Activated naive CD4-positive, alpha-beta T cell treated with anti-CD3 and anti-CD28 coated beads, Interleukin-2, amount 50 U/mL, for 16 hours (primary cell): ENCODE measurements at places on chromosomes 12 and 14.

GRCh38 chr14:72503696-72504368 is 390.1 kb downstream of the DPF3 start:
- no peak for DNase-seq

DNA sequence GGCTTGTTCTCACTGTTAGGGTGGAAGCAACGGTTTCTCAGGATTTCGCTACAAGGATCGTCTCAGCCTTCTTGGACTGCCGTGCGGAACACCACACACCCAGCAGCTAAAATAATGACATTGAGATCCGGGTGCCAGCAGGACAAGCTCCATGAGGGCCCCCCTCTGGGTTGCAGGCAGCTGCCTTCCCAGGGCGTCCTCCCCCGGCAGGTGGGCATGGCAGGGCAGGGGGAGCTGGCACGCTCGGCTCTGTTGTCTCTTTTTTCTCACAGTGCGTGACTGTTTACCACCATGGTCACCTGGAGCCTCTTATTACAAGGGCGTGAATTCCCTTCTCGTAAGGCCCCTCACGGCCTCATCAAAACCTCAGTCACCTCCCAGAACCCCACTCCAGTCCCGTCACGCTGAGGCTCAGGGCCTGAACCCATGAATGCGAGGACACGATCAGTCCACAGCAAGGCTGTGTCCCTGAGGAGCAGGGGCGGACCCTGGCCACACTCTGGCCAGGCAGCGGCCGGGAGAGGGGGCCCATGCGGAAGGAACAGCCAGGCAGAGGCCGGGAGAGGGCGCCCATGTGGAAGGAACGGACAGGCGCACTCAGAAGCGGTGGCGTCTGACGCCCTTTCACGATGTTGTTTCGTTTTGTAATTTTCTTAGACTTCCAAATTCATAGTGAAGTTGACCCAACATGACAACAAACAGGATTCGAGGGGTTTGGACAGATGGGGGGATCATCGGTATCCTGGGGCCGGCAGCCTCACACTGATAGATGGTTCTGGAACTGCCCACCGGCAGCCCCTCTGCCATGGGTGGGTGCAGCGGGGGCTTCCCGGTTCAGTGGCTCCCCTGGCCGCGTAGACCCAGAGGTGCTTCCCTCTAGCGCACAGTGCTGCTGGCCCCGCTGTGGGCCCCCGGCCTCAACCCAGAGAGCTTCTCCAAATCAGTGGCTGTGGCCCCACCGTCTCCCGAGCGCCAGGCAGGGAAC is 10.0 kb downstream of the LRCOL1 start:
- no peak for DNase-seq

DNA sequence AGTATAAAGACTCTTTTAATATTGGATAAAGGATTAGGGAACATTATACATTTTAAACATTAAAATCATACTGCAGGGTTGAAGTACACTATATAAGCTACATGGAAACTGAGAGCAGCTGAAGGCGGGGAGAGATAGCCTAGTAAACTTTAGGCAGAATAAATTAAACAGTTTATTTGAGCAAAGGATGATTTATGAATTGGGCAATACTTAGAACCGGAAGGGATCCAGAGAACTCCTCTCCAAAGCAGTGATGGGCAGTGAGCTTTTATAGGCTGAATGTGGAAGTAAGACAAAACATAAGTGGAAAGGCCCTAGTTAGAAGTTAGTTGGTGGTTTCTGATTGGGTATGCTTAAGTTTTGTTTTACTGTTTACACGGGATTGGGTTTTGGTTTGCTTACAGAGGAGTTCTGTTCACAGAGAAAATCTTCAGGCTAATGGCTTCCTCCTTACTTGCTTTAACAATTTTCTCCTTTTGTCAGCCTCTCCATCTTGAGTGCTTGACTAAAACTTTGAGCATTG is 18.9 kb downstream of the LEMD3 start:
- DNase-seq = no peak

DNA sequence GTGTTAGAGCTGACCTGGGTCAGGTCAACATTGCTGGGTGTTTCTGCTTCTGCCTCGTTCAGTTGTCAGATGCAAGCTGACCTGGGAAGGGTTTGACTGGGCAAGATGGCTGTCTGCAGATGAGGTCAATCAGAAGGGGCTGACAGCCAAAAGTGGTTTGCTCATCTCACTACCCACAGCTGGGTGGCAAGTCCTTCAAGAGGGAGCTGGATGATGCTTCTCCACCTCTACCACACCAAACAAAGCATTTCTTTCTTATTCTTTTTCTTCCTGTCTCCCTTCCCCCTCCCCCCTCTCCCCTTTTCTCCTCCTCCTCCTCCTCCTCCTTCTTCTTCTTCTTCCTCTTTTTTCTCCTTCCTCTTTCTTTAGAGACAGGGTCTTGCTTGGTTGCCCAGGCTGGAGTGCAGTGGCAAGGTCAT is 268.2 kb upstream of the PLEKHG7 start:
- no peak for DNase-seq

DNA sequence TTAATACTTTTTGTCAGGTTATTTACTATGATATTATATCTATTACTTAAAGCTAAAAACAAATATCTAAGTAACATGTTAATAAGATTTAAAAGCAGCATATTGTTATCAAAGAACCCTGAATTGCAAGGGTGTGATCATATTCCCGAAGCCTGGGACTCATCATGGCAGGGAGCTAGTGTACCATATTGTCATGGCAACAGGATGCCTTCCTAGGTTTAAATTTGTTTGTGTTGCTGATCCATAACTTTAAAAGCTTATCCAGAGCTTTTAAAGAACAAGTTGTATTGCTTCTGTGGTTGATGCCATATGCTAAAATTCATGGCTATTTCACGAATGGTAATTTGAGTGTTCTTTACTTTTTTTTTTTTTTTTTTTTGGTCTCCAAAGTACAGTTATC is 500.5 kb downstream of the NAV3 start:
- no peak for DNase-seq

DNA sequence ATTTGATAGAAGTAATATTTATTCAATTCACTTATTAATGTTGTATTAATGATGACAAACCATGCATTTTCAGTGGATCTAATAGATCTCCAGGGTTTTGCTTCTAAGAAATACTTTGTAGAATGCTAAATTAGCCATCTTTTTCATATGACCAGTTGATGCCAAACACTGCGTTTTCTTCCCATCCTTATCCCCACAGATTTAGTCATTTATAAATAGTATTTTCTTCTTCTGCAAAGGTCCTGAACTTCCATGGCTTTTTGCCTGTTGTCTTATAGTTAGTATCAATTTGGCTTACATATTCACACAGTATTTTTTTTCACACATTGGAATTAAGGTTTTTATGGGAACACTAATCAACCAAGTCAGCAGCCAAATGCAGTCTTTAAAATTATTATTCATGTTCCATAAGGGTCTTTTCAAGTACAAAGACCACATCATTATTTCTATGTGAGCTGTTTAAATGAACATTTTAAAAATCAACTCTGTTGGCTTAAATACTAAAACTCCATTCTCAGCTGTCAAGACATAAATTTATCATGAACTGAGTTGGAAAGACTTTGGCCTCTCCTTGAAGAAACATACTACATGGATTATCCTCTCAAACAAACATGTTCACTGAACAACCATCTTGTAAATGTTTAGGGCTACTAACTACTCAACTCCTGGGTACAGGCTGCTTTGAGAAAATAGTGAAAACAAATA is 1278.4 kb upstream of the FLRT2 start:
- DNase-seq = no peak

GRCh38 chr12:101826766-101827368 is 3.9 kb downstream of the GNPTAB start:
- DNase-seq = no peak

- no peak for DNase-seq
Measured at GRCh38 chr12:57719777-57720605, 18.6 kb downstream of the AGAP2 start.

DNA sequence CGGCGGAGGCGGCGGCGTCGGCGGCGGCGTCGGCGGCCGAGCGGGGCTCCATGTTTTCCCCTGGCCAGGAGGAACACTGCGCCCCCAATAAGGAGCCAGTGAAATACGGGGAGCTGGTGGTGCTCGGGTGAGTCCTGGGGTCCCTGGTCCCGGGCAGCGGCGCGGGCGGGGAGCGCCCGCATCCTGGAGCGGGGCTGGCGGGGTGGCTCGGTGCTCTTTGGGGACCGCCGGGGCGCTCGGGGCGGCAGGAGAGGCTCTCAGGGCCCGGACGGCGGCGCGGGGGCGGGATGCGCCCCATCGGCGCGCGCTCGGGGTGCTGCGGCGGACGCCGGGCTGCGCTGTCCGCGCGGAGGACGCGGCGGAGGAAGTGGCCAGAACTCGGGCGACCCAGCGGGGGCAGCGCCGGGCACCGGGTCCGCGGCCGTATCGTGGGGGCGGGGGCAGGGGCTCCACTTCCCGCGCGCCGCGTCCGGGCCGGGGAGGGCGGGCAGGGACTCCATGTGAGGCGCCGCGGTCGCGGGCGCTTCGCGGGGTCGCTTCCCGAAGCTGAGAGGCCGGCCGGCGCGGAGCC is 485 bp downstream of the PELI2 start:
- peak; percentile 37 for DNase-seq

DNA sequence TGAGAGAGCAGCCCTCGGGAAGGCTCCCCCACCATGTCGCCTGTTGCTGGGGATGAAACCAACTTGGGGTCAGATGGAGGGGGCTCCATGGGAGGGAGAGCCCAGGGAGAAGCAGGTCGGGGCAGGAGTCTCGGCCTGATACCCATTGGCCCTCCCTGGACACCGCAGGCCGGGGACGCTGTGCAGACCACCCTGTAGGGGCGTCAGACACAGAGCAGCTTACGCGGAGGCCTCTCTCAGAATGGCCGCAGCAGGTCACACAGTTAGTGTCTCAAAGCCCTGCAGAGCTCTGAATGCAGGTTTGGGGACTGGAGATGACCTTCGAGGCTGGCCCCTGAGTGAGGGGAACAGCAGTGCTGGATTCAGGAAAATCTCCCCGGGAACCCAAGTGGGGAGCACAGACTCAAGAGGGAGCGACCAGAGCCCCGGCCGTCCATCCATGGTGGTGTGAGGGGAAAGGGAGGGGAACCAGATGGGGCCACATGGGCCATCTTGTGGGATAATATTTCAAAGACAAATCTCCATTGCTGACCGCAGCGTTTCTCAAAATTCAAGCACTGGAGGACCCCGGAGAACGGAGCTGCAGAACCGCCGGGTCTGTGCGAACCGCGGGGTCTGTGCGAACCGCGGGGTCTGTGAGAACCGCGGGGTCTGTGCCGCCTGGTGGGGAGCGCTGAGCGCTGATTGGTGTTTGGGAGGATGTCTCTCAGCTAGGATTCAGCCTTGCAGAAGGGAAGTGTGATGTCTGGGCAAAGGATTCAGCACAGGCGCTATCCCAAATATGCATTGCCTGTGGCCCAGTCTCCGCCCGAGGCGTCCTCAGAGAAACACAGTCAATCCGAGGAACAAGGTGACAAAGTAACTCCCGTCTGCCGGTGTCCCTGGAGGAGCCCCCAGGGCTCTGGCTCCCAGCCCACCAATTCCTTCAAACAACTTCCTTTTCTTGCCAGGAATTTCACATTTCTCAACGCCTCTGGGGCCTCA is 324.4 kb upstream of the RTL1 start:
- DNase-seq = no peak

- DNase-seq = no peak
Measured at GRCh38 chr14:102833341-102833740, 56.1 kb downstream of the TRAF3 start.

DNA sequence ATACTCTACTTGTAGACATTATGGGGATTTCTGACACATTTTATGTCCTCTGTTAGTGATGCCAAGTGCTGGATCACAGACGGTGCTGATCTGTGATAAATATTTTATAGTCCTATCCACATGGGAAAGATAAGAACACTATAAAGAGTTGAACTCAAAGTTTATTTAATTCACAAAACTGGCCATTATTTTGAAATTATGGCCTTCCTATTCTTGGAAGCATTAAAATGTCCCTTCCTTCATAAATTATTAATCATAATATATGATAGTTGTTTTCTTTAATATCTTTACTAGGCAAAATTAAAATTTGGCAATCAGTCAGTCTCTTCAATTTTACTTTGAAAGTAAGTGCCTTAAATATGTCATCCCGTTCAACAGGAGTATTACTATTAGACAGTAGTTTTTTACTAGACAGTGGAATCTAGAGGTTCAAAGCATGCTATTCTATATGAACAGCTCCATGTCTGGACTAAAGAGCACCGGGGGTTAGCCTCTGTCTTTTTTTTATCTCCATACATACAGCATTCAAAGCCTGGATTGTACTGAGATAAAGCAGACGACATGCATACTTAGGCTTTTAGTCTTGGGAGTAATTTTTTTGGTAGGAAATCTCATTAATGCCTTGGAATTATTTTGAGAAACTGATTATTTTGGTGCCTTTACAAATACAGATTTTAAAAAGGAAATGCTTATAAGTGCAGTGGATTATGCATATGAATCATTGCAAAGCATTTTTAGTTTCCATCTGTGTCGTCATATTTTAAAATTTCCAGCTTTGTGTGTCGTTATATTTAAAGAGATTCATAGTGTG is 306.1 kb upstream of the RGS6 start:
- DNase-seq = no peak

DNA sequence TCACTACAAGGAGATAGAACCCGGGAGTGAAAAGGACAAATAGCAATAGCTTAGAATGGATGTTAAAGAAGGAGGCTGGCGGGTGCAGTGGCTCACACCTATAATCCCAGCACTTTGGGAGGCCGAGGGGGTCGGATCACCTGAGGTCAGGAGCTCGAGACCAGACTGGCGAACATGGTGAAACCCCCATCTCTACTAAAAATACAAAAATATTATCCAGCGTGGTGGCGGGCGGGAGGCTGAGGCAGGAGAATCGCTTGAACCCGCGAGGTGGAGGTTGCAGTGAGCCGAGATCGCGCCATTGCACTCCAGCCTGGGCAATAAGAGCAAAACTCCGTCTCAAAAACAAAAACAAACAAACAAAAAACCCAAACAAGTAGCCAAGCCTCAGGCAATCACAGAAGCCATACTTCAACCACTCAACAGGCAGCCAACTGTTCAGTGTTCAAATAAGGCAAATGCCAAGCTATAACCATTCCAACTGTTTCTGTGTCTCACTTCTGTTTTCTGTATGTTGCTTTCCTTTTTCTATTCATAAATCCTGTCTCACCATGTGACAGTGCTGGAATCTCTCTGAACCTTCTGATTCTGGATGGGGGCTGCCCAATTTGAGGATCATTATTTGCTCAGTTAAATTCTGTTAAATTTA is 3.9 kb upstream of the SPTLC2 start:
- DNase-seq = no peak

- DNase-seq = no peak
Measured at GRCh38 chr14:68568907-68569897, 223.7 kb downstream of the ZFP36L1 start.

GRCh38 chr14:63752449-63753169 is 24.7 kb upstream of the SGPP1 start:
- no peak for DNase-seq

GRCh38 chr12:116121453-116121871 is 156.0 kb downstream of the MED13L start:
- DNase-seq = no peak
